ENCODE measurements at places on chromosomes 16 and 17. TPM values are rescaled to one million over a fixed set of nuclear protein-coding genes. Genes with fewer than 3 reads are reported as not detected.

Gene SSTR5
- total RNA-seq: not detected

Gene KRT24
- total RNA-seq: not detected

Gene CDH3
- total RNA-seq: 506 TPM

Gene KRT40
- not detected for total RNA-seq

Gene SHISA9
- total RNA-seq: under 0.01 TPM

Gene KRTAP3-1
- total RNA-seq: not detected

Gene PERCC1
- total RNA-seq: not detected

Gene NBR1
- total RNA-seq: 52.2 TPM

Gene CBFB
- 64.0 TPM for total RNA-seq

Gene IFI35
- 16.0 TPM for total RNA-seq

Gene KRTAP2-2
- total RNA-seq: not detected

Gene USP31
- total RNA-seq: 12.3 TPM

Gene ERN2
- total RNA-seq: not detected

Gene PPL
- 51.1 TPM for total RNA-seq

Gene KCNJ18
- total RNA-seq: not detected

Gene SRCIN1
- total RNA-seq: 1.0 TPM

Gene CES3
- total RNA-seq: 0.99 TPM

Gene EIF1
- total RNA-seq: 117 TPM

Gene PRR35
- not detected for total RNA-seq

Gene PTX4
- not detected for total RNA-seq

Gene TNFAIP1
- 67.4 TPM for total RNA-seq

Gene ENDOV
- 9.9 TPM for total RNA-seq

Gene KRTAP2-3
- 0.15 TPM for total RNA-seq
